Naive thymus-derived CD8-positive, alpha-beta T cell (primary cell): ENCODE measurements at places on chromosomes 5 and 9.

- no peak for DNase-seq
These were observed 60.6 kb upstream of the GRIA1 start for GRCh38 chr5:153429761-153430380.

- no peak for DNase-seq
These were observed 644 bp downstream of the IER5L start for GRCh38 chr9:129177443-129177790.

- no peak for DNase-seq
These were observed 263.4 kb downstream of the TMEM232 start for GRCh38 chr5:110463106-110463505.

GRCh38 chr5:135318924-135319323 lies 80.1 kb downstream of the MACROH2A1 start:
- no peak for DNase-seq

DNA sequence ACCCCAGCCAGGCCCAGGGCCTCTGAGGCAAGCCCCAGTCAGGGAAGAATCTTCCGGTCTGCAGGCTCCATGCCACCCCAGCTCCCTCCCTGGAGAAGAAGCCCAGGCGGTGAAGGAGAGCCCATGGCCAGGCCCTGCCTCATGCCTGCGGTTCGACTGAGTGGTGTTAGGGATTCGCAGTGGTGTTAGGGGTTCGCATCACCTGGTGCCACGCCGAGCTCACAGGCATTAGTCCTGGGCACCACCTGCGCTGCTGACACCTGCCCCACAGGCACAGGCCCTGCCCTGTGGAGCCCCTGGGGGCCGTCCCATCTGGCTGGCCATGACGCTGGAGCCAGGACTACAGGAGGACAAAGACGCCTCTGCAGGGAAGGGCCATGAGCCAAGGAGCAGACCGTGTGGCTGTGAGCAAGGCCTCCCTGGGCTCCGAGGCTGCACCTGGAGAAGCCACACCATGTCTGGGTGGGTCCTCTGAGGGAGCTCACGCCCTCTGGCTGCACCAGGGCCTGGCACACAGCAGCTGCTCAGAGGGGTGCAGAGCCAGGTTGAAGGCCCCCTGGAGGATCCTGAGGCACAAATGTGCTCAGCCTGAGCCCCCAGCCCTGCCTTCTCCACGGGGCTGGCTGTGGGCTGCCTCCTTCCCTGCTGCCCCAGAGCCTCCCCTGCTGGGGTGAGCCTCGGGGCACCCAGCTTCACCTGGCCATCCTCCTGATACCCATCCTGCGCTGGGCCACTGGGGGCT lies 27.6 kb upstream of the RNF130 start:
- DNase-seq, result no peak

- no peak for DNase-seq
These were observed 455.0 kb upstream of the DMAC1 start for GRCh38 chr9:8254541-8254940.

- DNase-seq, result no peak
These were observed 35.7 kb upstream of the EGFL7 start for GRCh38 chr9:136626740-136627642.

DNA sequence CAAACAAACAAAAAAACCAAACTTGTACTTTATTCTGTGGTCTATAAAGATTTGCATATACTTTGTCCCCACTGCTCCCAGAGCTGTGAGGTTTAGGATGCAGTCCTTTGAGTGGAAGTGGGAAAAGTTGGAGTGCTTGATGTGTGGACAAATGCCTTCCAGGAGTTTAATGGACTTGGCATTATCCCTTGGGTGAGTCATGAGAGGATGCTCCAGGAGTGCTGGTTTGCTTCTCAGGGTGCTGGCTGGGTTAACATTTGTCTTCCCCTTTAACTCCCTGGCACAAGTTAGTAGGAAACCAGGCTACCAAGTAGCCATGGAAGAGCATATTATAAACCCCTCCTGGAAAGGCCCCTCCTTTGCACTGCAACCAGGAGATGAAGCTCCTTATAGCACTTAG lies 417.4 kb upstream of the RIOK2 start:
- no peak for DNase-seq

DNA sequence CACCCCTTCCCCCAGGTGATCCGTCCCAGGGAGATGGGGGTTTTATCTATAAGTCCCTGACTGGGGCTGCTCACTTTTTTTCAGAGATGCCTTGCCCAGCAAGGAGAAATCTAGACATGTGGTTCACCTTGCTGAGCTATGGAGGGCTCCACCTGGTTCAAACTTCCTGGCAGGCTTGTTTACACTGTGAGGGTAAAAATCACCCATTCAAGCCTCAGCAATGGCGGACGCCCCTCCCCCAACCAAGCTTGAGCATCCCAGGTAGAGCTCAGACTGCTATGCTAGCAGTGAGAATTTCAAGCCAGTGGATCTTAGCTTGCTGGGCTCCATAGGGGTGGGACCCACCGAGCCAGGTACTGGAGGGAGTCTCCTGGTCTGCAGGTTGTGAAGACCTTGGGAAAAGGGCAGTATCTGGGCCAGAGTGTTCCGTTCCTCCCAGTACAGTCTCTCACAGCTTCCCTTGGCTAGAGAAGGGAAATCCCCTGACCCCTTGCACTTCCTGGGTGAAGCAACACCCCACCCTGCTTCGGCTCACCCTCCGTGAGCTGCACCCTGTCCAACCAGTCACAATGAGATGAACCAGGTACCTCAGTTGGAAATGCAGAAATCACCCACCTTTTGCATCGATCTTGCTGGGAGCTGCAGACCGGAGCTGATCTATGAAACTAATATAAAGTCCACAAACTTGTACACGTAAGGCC lies 231.7 kb downstream of the CTNND2 start:
- DNase-seq, result no peak

- DNase-seq, result no peak
These were observed 591.6 kb upstream of the DMAC1 start for GRCh38 chr9:8391132-8391531.

DNA sequence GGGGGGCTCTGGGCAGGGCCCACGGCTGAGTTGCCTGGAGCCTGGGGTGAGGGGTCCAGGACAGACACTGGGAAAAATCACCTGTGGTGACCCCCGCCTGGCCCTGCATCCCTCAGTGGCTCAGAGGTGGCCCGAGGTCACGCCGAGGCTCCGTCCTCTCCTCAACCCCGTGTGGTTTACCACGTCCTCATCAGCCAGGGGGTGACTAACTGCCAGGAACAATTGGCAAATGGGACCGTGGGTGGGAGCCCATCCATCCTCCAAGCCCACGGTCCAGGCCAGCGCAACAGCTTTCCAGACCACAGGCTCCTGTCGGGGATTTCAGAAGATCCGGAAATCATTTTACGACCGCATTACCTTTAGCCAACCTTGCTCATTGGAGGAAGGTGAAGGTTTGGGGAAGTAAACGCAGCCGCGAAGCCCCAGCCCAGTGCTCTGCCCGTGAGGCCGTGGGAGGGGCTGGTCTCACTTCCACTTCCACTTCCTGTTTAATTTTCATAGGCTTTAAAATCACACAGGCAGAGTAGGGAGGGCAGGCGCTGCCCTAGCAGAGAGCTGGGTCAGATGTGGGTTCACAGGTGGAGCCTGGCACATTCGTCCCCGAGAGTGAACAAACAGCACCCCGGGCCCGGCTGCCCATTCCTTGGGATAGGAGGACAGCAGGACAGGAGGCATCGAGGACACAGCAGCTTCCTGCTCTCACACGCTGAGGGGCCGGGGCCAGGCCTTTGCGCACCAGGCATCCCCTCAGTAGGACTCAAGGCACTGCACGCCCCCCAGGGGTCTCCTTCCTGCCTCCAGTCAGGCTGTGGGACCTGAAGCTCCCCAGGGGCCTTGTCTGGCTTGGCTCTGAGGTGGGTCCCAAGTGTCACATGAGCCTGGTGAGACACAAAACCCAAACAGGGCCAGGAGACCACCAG lies 19.8 kb upstream of the SLC9A3 start:
- no peak for DNase-seq

DNA sequence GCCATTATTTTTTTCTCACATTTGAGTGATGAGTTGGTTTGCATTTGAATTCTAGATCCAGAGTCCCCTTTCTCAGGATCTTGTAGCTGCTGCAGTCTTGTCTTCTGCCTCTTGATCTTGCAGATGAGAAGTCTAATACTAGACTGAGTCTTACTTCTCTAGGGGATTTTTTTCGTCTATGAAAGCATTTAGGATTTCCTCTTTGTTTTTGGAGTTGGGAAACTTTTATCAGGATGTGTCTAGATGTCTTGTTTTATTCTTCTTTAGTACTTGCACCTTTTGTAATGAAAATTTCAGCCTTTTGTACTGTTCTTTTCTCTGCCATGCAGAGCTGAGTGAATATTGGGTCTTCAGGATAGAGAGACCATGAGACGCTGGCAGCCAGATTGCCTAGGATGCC lies 65.4 kb downstream of the ZNF618 start:
- DNase-seq, result no peak

DNA sequence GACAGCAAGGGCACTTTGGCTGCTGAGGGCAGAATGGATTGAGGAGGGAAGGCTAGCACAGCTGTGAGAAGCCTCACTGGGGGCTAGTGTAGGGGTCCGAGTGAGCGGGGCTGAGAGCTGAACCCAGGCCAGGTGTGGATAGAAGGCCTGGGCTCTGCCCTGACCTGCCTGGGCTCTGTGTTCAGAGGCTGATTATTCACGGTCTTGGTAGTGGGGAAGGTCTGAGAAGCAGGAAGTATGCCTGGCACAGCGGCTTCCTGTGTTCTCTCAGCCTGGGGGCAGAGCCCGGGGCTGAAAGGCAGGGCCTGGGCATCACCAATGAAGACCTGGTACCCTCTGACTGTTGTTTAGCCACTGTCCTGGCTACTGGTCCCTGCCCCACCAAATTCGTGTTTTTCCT lies 136.4 kb upstream of the TBC1D2 start:
- DNase-seq, result no peak

GRCh38 chr5:106401561-106401960 lies 1269.2 kb downstream of the EFNA5 start:
- DNase-seq, result no peak

DNA sequence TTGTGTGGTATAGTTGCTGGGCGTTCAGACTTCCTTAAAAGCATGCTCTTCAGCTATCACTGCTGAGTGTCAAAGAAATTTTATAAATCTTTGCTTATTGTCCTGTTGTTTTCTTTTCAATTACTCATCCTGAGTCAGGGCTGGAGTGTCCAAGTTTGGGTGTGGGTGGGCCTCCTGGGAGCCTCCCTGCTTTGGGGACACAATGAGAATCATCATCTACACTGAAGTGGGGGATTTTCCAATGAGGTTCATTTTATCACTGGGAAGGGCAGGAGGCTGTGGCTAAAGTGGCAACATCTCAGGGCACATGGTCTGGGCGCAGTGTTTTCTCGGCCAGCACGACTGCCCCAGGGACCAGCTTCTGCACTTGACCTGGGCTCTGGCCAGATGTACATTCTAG lies 19.5 kb downstream of the GFPT2 start:
- DNase-seq, result no peak

DNA sequence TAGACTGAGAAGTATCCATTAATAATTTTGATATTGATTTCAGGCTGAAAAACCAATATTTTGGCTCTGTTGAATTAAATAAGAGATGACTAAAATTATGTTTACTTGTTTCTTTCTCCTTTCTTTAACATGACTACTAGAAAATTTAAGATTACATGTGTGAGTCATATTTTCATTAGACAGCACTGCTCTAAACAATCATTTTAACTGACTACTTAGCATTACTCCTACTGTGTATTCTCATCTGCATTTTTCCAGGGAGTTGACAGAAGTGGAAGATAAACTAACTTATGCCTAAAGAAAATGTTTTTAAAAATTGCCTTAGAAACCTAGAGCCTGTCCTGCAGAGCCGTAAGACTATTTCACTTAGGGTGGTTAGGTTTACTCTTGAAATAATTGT lies 29.1 kb downstream of the TNC start:
- no peak for DNase-seq

DNA sequence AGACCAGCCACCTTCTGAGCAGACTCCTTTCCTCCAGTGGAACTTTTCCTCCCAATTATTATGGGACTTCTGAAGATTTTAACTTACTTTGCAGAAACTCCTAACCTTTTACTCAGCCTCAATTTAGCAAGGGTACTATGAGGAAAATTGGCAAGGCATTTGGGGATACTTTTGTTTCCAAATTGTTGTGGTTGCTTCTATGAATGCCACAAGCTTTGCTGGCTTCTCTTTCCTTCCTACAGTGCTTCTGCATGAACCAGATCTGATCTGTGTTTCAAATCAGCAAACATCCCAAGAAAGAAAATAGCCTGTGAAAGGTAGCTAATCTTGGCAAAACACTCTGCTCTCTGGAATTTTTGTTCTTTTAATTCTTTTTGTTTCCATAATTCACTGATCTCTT lies 57.3 kb upstream of the TAF11L2 start:
- no peak for DNase-seq

DNA sequence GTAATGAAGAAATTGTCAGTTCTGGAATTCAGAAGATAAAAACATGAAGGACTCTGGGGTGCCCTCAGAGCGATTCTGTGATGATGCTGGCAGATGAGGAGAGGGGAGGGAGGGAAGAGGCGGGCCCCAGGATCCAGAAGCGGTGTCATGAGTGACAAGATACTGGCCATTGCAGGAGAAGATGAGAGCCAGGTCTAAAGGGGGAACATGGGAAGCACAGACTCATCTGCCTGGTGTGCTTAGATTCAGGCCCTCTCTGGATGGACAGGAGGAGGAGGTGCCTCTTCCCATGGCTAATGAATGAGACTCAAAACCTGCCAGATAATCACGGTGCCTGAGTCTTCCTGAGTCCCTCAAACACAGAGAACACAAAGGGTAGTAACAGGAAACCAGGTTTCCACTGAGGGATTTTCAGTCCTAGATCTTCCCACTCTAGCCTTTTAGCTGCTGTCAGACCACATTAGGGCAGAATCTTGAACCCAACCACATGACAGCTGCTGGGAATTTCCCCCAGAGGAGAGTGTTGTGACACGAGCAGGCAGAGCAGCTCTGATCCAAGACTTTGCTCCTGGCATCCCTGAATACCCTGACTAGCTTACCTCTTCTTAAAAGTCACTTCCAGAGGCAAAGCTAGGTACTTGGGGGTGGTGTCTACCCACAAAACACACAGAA lies 28.2 kb upstream of the HSPA9 start:
- DNase-seq, result no peak
